Naive thymus-derived CD8-positive, alpha-beta T cell (primary cell): ENCODE measurements at places on chromosomes 2 and 18.

GRCh38 chr2:167209784-167210183 lies 321.5 kb downstream of the XIRP2 start:
- no peak for DNase-seq

GRCh38 chr18:74841248-74841647 lies 243.6 kb downstream of the ZNF407 start:
- no peak for DNase-seq

DNA sequence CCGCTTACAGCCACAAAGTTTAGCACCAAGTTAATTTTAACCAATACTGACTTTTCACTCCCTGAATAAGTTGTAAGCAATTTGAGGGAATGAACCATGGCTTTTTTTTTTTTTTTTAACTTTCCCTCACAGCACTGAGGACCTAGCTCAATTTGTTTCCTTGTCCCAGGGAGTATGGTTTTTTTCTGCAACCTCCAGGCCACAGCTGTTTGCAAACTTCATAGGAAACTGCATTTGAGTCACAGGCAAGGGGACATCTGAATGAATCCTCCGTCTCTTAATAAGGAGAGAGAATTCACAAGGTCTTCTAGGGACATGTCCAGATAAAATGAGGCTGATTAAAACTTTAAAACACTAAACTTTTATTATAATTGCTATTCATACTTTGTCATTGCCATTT lies 181.5 kb downstream of the GFPT1 start:
- no peak for DNase-seq

DNA sequence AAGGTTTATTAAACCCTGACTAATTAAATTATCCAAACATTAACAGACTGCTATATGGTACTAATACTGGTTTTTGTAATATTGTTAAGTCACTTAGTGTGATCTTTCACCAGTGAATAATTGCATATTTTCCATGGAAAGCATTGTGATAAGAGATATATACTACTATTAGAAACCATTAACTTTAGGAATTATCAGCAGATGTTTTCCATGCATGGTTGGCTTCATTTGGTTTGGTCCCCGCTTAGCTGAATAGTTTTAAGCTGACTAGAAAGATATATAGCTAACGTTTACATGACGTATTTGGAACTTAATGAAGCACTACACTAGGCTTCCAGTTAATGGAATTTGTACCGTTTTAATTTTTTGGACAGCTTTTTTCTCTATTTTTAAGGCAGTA lies 37.9 kb downstream of the LCLAT1 start:
- no peak for DNase-seq

- DNase-seq, result peak; percentile 17
These were observed 23.9 kb upstream of the CCDC68 start for GRCh38 chr18:54983041-54983686.

- no peak for DNase-seq
These were observed 49.5 kb upstream of the DTNA start for GRCh38 chr18:34660572-34660971.

GRCh38 chr2:19256121-19256601 lies 102.3 kb downstream of the OSR1 start:
- DNase-seq, result no peak

DNA sequence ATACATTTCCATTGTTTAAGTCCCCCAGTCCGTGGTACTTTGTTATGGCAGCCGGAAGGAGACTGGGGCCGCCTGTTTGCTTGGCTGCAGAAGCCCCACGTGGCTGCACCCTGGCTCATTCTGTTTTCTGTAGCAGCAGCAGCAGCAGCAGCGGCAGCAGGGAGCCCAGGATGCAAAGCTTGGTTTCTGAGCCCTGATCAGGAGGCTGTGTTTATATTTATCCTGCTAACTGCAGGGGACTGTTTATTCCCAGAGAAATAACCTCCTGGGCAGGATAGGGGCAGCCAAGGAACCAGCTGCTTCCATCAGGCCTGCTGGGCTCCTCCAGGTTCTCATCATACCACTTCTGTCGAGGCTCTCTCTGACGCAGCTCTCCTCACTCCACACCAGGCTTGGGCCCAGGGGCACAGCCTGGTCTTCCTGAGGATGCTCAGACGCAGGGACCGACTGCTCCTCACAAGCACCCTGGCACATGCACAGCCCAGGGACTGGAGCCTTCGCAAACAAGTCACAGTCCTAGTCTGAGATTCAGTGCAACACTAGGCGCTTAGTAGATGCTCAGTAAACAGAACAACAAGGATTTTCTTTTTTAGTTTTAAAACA lies 139.0 kb downstream of the MSH2 start:
- DNase-seq, result no peak

DNA sequence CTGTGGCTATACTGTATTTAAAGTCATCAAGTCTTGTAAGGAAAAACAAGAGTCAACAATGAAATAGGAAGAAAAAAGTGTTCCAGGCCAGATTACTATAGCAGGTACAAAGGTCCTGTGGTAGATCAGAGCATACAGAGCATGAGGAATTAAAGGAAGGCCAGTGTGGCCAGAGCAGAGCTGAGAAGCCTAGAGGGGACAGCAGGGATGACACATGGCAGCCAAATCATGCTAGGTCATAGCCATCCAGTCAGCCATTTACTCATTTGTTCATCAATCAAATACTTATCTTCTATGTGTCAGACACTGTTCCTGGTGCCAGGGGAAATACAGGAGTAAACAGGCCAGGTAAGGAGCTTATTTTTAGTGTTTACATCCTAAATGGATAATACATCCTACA lies 24.3 kb downstream of the ADD2 start:
- no peak for DNase-seq

DNA sequence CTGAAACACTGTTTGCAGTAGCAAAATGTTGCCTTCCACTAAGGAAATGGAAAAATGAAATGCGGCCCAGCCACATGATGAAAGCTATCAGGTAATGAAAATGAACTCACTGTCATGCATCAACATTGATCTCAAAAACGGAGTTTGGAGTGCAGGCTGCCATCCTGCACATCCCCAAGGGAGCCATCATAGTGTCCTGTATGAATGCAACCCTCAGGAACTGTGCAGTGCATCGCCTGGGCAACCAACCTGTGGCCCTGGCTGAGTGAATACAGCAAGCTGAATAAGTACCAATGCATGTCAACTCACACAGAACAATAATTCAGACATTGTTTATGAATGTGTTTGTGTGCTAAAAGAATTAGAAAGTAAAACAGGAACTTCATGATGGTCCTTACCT lies 23.1 kb upstream of the TXNDC2 start:
- no peak for DNase-seq

DNA sequence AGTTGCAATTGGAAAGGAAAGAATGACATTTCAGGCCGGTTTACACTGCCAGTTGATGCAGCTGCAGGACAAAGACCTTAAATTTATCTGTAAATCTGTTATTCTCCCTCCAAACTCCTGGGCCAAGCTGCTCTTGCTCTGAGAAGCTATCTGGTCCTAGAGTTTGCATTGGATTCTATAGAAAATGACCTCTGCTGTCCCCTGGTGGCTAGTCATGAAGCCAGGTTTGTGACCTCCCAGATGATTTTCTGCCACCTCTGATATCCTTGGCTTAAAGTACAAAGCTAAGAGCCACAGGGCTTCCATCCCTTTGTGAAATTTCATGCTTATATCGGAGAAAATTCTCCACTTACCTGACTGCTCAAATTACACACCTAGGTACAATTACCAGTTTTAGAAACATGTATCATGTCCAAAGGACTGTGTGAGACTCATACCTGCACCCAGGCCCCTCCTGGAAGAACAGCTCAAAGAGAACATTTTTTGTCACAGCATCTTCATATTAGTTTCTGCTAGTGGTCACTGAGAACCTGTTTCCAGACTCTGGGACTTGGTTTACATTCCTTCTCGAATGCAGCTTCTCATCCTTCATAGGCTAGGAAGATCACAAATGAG lies 28.9 kb upstream of the IER3IP1 start:
- peak; percentile 47 for DNase-seq

GRCh38 chr2:237818066-237818473 lies 19.5 kb downstream of the RBM44 start:
- DNase-seq, result no peak

- DNase-seq, result no peak
These were observed 174.1 kb downstream of the UXS1 start for GRCh38 chr2:106020032-106020431.

DNA sequence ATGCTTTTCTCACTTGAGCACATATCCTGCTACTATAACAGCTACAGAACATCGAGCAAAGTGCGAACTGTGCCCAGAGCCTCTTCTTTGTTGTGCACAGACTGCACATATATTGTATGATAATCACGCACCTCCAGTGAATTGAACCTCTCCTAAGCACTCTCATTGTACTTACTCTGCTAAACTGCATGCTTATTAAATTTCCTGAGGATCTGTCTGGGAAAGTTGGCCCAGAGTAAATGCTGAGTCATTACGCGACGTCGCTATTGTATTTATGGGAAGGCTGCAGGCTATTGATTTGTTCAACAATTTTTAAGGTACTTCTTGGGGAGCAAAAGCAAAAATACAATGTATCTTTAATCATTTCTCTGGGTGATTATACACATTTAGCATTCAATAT lies 399.6 kb upstream of the DSEL start:
- no peak for DNase-seq

DNA sequence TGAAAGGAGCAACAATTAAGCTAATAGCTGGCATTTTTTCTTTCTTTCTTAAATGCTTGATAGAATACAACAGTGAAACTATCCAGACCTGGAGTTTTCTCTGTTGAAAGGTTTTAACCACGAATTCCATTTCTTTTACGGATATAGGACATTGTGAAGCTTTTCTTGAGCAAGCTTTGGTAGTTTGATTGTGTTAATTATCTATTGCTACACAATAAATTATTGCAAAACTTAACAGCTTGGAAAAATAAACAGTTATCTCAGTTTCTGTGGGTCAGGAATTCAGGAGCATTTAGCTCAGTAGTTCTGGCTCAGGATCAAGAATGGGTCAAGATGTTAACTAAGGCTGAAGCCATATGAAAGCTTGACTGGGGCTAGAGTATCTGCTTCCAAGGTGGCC lies 11.7 kb downstream of the PHOSPHO2 start:
- no peak for DNase-seq

GRCh38 chr2:113992090-113992489 lies 102.2 kb downstream of the ACTR3 start:
- DNase-seq, result no peak

GRCh38 chr18:57480733-57481132 lies 45.6 kb downstream of the ONECUT2 start:
- DNase-seq, result no peak

- no peak for DNase-seq
These were observed 225.6 kb downstream of the ASXL3 start for GRCh38 chr18:33803636-33804035.

DNA sequence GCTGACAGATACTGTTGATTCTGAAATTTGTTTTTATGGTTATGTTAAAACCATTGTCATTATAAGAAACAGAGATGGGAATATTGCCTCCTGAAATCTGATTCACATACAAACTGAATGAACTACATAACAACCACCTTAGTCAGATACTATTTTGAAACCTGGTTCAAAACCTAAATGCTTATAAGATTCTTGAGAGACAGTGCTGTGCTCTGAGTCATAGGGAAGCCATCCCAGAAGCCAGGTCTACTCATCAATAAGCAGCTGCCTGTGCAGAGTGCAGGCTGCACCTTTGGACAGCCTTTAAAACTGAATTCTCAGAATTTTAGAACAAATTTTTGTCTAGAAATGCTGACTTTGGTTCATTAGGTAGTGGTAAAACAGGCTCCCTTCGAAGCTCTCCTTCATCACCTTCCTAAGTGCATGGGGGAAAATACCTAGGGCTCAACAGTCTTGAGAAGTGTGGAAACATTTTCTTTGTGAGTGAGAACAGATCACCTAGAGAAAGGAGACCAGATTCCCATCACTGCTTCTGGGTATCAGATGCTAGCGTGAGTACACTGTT lies at the start of gene SERPINB7:
Gene SERPINB7, plus strand, starts transcription at position 253 of the 565 bp plus-strand sequence. CDS start 6,955 bp downstream, outside the sequence.
- DNase-seq, result no peak

- DNase-seq, result no peak
These were observed 183.1 kb upstream of the DDX18 start for GRCh38 chr2:117631152-117631945.

GRCh38 chr18:26506012-26506411 lies 42.3 kb downstream of the KCTD1 start:
- DNase-seq, result no peak

GRCh38 chr18:62828852-62829251 lies 113.5 kb downstream of the PHLPP1 start:
- DNase-seq, result no peak

- DNase-seq, result no peak
These were observed 194.8 kb downstream of the ZNF804A start for GRCh38 chr2:184793176-184793575.

- DNase-seq, result no peak
These were observed 14.7 kb downstream of the DAPL1 start for GRCh38 chr2:158809816-158810215.
